ENCODE measurements at places on chromosomes 4 and X. TPM values are rescaled to one million over a fixed set of nuclear protein-coding genes. Genes with fewer than 3 reads are reported as not detected.

DNA sequence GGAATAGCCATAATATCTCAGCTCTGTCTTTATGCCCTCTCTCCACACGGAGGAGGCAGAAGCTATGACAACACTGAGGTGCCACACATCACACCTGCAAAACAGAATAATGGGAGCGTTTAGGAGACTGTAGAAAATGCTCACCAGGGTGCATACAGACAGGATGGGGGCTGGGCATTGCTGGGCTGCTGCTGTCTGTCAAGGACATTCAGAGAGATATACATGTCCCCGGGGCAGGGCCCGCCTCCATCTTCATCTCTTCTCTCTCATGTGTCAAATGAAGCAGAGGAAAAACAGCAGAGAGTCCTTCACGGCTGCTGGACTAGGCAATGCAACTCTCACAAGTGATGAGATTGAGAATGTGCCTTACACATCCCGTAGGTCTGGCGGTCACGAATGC, 65.3 kb upstream of the DHRSX start:
- no peaks in the 10 kb centered on the region for H3K4me1 ChIP-seq
- no peak overlapping the region for H3K27ac ChIP-seq
- no peak overlapping the region for H3K4me3 ChIP-seq
- DNase-seq, result no peak
- no peaks in the 10 kb centered on the region for H3K36me3 ChIP-seq
- H3K27me3 ChIP-seq, result peaks cover 6% of the 10 kb centered on the region

GRCh38 chr4:139014371-139015268, 961 bp upstream of the NOCT start:
- peaks cover 4% of the 10 kb centered on the region for H3K27me3 ChIP-seq
- H3K4me3 ChIP-seq, result peak overlapping the region; percentile 91
- peaks cover 4% of the 10 kb centered on the region for H3K36me3 ChIP-seq
- H3K27ac ChIP-seq, result peak overlapping the region; percentile 100

- H3K36me3 ChIP-seq, result no peaks in the 10 kb centered on the region
- DNase-seq, result no peak
- H3K4me3 ChIP-seq, result no peak overlapping the region
- peaks cover 3% of the 10 kb centered on the region for H3K4me1 ChIP-seq
- no peak overlapping the region for H3K27ac ChIP-seq
Observed at GRCh38 chrX:19462879-19463278, 52.4 kb downstream of the MAP3K15 start.

- H3K4me3 ChIP-seq, result peak overlapping the region; percentile 98
- no peaks in the 10 kb centered on the region for H3K27me3 ChIP-seq
- H3K36me3 ChIP-seq, result peaks cover 3% of the 10 kb centered on the region
- peaks cover 38% of the 10 kb centered on the region for H3K4me1 ChIP-seq
Observed at GRCh38 chr4:83112231-83112630, 2.3 kb downstream of the PLAC8 start.

DNA sequence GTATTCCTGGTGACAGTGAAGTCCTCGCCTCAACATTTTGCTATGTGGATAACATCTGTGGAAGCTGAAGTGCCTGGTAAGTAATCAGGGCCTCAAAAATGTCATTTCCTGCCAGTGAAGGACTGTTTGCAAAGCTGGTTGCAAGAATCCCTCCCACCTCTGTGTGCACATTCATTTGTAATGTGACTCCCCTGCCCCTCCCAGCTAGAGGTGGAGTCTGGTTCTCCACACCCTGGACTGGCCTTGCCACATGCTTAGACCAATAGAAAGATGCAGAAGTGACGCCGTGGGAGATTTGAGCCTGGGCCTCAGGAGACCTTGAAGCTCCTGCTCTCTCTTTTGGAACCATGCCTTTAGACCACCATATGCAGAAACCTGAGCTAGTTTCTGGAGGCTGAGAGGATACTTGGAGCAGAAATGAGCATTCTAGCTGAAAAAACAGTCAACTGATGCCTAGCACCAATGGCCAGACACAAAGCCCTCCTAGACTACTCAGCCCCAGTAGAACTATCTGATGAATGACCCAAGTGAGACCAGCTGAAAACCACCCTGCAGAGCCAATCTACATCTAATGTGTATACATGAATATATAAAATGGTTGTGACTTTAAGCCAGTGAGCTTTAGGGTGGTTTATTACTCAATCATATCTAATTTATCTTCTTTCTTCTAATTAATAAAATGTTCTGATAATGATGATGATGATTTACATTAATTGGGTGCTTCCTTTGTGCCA, 47.8 kb upstream of the CRMP1 start:
- no peak overlapping the region for H3K27ac ChIP-seq
- no peak overlapping the region for H3K4me3 ChIP-seq
- no peaks in the 10 kb centered on the region for H3K27me3 ChIP-seq
- no peak for DNase-seq
- peaks cover 3% of the 10 kb centered on the region for H3K4me1 ChIP-seq

DNA sequence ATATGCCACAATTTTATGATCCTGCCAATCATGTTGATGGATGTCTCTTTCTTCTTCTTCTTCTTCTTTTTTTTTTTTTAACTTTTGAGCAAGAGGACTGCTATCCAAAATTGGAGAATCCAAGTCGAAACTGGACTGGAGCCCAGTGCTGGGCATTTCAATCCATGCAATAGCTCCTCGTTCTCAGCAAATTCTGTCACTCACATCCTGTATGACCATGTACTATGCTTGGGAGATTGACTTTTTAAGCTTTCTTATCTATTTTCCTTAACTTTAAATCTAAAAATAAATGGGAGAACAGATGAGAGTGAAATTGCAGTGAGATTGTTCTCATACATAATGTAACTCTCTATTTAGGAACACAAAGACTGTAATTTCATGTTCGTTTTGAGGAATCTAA, 123.0 kb upstream of the PUDP start:
- H3K36me3 ChIP-seq, result no peaks in the 10 kb centered on the region
- peak overlapping the region; percentile 29 for H3K27ac ChIP-seq
- H3K27me3 ChIP-seq, result no peaks in the 10 kb centered on the region
- no peak overlapping the region for H3K4me3 ChIP-seq
- no peak for DNase-seq
- H3K4me1 ChIP-seq, result no peaks in the 10 kb centered on the region

GRCh38 chr4:110653321-110654253, 30.7 kb upstream of the PITX2 start:
- peaks cover 26% of the 10 kb centered on the region for H3K27me3 ChIP-seq
- no peak overlapping the region for H3K4me3 ChIP-seq
- no peak for DNase-seq
- H3K36me3 ChIP-seq, result no peaks in the 10 kb centered on the region

- H3K27ac ChIP-seq, result peak overlapping the region; percentile 19
- peaks cover 6% of the 10 kb centered on the region for H3K4me1 ChIP-seq
- H3K27me3 ChIP-seq, result no peaks in the 10 kb centered on the region
- H3K36me3 ChIP-seq, result no peaks in the 10 kb centered on the region
- no peak overlapping the region for H3K4me3 ChIP-seq
Observed at GRCh38 chrX:118550792-118551191, 55.2 kb downstream of the DOCK11 start.

DNA sequence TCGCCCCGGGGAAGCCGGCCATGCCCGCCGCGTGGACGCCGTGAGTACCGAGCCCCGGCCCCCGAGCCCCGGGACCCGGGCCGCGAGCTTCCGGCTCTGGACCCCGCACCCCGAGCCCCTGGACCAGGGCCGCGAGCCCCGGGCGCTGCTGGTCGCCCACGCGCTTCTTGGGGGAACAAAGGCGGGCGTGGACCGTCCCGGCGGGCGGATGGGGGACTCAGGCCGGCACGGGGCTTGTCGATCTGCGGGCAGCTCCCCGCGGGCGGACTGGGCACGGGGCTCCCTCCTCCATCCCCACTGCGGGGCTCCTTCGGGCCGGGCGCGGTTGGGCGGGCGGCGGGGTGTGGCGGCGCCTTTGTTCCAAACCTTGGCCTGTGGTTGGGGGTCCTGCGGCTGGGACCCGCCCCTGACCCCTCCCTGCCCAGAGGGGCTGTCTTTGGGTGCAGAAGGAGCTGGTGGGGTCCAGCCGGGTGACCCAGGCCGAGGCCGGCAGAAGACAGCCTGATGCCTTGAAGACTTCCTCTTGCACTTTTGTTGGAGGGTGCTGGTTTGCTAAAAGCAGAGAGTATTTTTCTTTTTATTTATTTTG, 25.2 kb upstream of the ADD1 start:
- no peaks in the 10 kb centered on the region for H3K27me3 ChIP-seq
- DNase-seq, result no peak

DNA sequence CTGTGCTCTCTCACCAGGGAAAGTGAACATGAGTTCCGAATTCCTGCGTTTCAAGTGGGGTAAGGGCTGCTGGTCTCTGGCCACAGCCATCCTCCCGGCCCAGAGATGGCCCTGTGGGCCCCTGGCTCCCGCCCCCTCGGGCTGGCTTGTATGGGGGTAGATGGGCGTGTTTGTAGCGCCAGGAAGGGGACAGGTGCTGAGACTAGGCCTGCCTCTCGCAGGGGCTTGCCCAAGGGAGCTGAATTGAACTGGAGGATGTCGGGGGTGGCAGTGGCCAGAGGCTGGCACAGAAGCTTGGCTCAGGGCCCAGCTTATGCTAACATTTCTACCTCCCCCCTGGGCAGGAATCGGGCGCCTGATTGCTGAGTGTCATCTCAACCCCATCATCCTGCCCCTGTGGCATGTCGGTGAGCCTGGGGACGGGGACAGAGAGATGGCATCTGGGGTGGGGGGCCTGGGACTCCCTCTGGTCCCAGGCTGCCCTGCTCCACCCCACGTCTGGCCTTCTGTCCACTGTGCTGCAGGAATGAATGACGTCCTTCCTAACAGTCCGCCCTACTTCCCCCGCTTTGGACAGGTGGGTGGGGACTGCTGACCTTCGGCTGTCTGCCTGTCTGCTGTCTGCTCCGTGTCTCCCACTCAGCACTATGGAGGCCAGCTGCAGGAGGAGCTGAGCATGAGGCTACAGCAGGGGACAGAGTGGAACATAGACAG, 8.5 kb downstream of the TAFAZZIN start:
- DNase-seq, result no peak
- H3K27me3 ChIP-seq, result no peaks in the 10 kb centered on the region
- H3K4me3 ChIP-seq, result no peak overlapping the region
- H3K4me1 ChIP-seq, result peaks cover 2% of the 10 kb centered on the region
- H3K36me3 ChIP-seq, result no peaks in the 10 kb centered on the region
- no peak overlapping the region for H3K27ac ChIP-seq

- H3K4me1 ChIP-seq, result peaks cover 14% of the 10 kb centered on the region
- no peak overlapping the region for H3K27ac ChIP-seq
- no peak for DNase-seq
- H3K4me3 ChIP-seq, result no peak overlapping the region
Observed at GRCh38 chr4:2371765-2372487, 46.5 kb downstream of the ZFYVE28 start.

DNA sequence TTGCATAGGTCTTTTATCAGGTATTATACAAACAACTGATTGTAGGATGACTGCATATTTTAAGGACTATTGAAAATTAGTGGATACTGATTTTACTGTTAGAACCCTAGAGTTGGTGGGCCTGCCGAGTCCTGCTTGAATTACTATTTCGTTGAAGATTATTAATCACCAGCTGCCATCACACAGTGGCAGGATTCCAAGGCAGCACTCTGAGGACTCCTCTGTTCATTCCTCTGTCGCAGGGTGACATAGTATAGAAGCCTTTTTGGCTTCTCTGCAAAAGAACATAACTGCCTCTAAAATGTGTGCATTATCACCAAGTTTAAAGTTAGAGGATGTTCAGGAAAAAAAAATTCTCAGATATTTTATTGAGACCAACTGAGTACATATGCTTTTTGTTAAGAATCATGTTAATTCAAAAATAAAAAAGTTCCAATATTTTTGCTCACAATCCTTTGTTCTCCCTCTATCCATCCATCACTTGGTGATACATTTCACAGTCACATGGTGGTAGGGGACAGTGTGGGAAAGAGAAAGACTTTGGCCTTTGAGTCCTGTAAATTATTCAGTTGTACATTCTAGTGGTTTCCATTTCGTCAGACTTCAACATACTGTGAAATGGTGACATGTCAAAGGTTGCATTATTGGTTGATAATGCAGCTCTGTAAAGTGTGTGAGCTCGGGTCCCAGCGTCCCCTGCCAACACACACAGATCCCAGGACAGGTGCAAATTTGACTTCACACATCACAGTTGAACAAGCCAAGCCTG, 332.5 kb downstream of the GRID2 start:
- H3K27me3 ChIP-seq, result no peaks in the 10 kb centered on the region
- H3K27ac ChIP-seq, result no peak overlapping the region
- DNase-seq, result no peak
- no peaks in the 10 kb centered on the region for H3K4me1 ChIP-seq

DNA sequence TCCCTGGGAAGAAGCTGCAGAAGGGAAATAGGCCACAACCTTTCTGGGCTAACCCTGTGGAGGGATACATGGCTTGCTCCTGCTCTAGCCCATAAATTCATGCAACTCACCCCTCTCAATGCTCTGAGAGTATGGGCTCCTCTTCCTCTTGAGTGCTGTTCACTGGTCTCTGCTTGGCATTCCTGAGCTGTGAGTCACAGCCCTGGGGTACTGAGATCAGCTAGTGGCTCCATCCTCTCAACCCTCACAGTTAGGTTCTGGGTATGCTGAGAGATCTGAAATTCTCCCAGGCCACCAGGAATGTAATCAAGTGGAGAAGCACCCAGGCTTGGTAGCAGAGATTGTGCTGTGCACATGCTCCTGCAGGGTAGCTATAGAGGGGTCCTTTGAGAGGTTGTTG, 60.6 kb upstream of the SPANXN2 start:
- H3K4me1 ChIP-seq, result no peaks in the 10 kb centered on the region
- no peaks in the 10 kb centered on the region for H3K36me3 ChIP-seq

GRCh38 chrX:136344320-136344719, 43.6 kb downstream of the ADGRG4 start:
- no peaks in the 10 kb centered on the region for H3K4me1 ChIP-seq
- no peaks in the 10 kb centered on the region for H3K27me3 ChIP-seq
- no peak overlapping the region for H3K4me3 ChIP-seq
- DNase-seq, result no peak

DNA sequence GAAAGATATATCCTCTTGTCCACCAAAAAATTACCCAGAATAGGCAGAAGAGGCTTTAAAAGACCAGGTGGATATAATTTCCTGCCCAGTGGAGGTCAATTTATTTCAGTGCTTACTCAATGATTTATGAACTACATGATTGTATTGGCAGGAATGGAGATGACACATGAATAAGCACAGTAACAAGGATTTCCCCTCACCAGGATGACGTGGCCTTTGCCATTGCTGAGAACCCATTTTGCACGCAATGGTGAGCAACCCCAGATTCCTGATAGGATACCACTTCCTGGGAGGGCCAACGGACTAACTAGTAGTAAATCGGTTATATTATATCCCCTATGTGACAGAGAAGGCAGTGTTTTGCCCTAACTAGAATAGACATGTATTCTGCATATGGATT, 11.6 kb upstream of the TTC29 start:
- H3K4me1 ChIP-seq, result no peaks in the 10 kb centered on the region
- no peak for DNase-seq
- no peak overlapping the region for H3K27ac ChIP-seq
- peaks cover 2% of the 10 kb centered on the region for H3K36me3 ChIP-seq
- H3K27me3 ChIP-seq, result peaks cover 47% of the 10 kb centered on the region

GRCh38 chr4:161762796-161763195, 401.0 kb downstream of the FSTL5 start:
- no peak overlapping the region for H3K4me3 ChIP-seq
- no peak overlapping the region for H3K27ac ChIP-seq
- DNase-seq, result no peak
- H3K27me3 ChIP-seq, result no peaks in the 10 kb centered on the region

SLC26A1 gene
- not detected for total RNA-seq

AFAP1 gene
- 26.7 TPM for total RNA-seq

BEND2 gene
- 0.07 TPM for total RNA-seq

ZDHHC15 gene
- not detected for total RNA-seq

All from T-helper 17 cell (primary cell).